ENCODE measurements at places on chromosomes 7 and 10. TPM values are rescaled to one million over a fixed set of nuclear protein-coding genes. Genes with fewer than 3 reads are reported as not detected.

Gene SNCG
- 70.9 TPM for total RNA-seq

Gene TM9SF3
- total RNA-seq = 91.3 TPM

Gene TRIM50
- total RNA-seq = 0.47 TPM

GRCh38 chr7:141891336-141891735, 24.9 kb upstream of the OR9A4 start:
- no peak for DNase-seq

DNA sequence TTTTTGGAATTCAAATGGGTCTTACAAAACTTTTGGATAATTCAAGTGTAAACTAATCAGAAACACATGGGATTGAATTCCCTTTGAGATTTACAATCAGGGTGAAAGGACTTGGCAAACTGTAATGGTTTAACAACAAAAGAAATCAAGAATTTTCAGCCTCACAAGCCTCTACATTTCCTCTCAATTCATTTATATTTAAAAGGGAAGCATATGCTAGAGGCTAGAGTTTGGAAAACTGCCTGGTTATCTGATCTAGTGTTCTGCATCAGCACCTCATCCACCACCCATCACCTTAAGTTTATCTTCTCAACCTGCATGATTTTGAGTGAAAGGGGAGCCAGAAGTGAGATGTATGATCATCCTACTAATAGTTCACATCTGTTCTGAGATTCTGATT, 120.7 kb downstream of the TES start:
- DNase-seq = no peak

DNA sequence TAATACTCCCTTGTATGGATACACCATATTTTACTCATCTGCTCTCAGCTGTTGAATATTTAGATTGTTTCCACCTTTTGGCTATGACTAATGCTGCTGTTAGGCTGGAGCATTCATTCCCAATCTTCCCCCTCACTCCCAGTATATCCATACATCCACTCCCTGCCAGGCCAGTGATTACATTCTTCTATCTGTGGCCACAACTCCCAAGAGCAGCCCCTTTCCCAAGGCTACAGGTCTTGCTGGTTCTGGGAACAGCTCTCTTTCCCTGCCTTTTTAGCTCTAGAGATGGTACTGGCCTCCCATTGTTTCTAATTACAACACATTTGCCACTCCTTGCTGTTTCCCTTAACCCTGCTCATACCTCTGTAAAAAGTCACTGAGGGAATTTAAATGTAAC, 28.2 kb downstream of the SFR1 start:
- DNase-seq = no peak

DNA sequence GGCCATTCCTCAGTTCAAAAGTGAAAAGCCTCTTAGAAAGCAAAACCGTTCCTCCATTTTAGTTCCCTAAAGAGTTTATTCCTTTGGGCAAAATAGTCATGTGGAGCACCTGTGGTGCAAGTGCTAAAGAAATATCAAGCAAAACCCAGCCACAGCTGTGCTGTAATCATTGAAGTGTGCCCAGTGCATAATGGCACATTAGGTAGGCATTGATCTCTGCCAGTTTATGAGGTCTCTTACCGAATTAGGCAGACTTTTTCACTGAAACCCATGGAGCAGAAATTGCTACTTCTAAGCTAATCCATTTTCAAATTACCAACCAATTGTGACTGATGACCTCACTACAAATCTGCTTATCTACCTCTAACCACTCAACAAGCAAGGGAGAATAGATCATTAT, 97.2 kb upstream of the SEMA3A start:
- DNase-seq = no peak

- DNase-seq = no peak
Measured at GRCh38 chr7:29424295-29424983, 139.2 kb upstream of the PRR15 start.

GRCh38 chr7:150953061-150953997, 24.8 kb downstream of the KCNH2 start:
- no peak for DNase-seq

- no peak for DNase-seq
Measured at GRCh38 chr7:127390817-127391590, 1.5 kb downstream of the ZNF800 start.

GRCh38 chr7:81094952-81095351, 176.1 kb upstream of the SEMA3C start:
- no peak for DNase-seq

DNA sequence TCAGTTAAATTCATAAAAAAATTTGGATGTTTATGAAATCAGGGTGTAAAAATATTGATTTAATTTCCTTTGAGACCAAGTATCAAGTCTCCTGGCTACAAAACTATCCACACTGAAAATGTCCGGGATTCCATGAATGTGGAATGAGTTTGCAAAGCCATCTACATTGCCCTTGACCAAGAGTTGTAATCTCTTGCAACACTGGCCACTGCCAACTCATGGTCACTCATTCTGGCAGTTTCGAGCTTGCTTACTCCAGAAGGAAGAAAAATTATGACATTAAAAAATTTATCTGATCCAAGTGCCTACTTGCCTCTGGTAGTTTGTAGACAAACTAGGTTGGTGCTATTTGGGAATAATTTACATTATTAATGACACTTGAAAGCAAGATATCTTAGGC, 84.2 kb downstream of the NPY start:
- no peak for DNase-seq

- DNase-seq = no peak
Measured at GRCh38 chr7:46554688-46555422, 633.8 kb upstream of the IGFBP3 start.

- no peak for DNase-seq
Measured at GRCh38 chr7:77258593-77258992, 59.0 kb upstream of the FGL2 start.

GRCh38 chr10:132004052-132004451, 22.3 kb upstream of the BNIP3 start:
- DNase-seq = no peak

All from omental fat pad (tissue), 4 donors.